Smooth muscle cell of trachea (primary cell): ENCODE measurements at places on chromosomes 1 and 21. TPM values are rescaled to one million over a fixed set of nuclear protein-coding genes. Genes with fewer than 3 reads are reported as not detected.

The MUTYH gene
- total RNA-seq = 16.7 and 22.3 TPM in 2 replicates

The ANGPTL1 gene
- total RNA-seq = 1.8 and 8.1 TPM in 2 replicates

The SLAMF1 gene
- not detected in 2 replicates for total RNA-seq

The CBR3 gene
- total RNA-seq = 26.3 and 26.5 TPM in 2 replicates

The TEKT2 gene
- total RNA-seq = 0.15 and 0.33 TPM in 2 replicates

The BTG2 gene
- 8.7 and 46.8 TPM in 2 replicates for total RNA-seq

The FALEC gene
- 1.5 TPM in 1 of 2 replicates, not detected in the other for total RNA-seq

The THRAP3 gene
- 114 and 128 TPM in 2 replicates for total RNA-seq

The LCE1B gene
- total RNA-seq = not detected in 2 replicates

The CASZ1 gene
- under 0.01 and 0.17 TPM in 2 replicates for total RNA-seq

The CD48 gene
- not detected in 2 replicates for total RNA-seq

The PRAMEF7 gene
- not detected in 2 replicates for total RNA-seq

The ABCB10 gene
- 13.4 and 18.6 TPM in 2 replicates for total RNA-seq

The CCDC190 gene
- total RNA-seq = under 0.01 TPM in 1 of 2 replicates, not detected in the other

The CFHR4 gene
- under 0.01 TPM in 1 of 2 replicates, not detected in the other for total RNA-seq

The OR2W3 gene
- total RNA-seq = not detected in 2 replicates

The FOXO6 gene
- not detected in 2 replicates for total RNA-seq

The MR1 gene
- 27.6 and 41.2 TPM in 2 replicates for total RNA-seq

The KRTAP21-3 gene
- total RNA-seq = not detected in 2 replicates

The XCL1 gene
- total RNA-seq = not detected in 2 replicates

The SPATA21 gene
- total RNA-seq = 0.17 TPM in 1 of 2 replicates, not detected in the other
